Naive thymus-derived CD4-positive, alpha-beta T cell (primary cell): ENCODE measurements at places on chromosomes 12 and 14. TPM values are rescaled to one million over a fixed set of nuclear protein-coding genes. Genes with fewer than 3 reads are reported as not detected.

The SPRING1 gene
- 29.0 and 29.5 TPM in 2 replicates for total RNA-seq

The MYF6 gene
- not detected for total RNA-seq

The CD4 gene
- total RNA-seq, result 188 TPM

The CELA1 gene
- 2.1 TPM for total RNA-seq

The KLHL28 gene
- 41.4 TPM for total RNA-seq

The ABCD2 gene
- total RNA-seq, result 21.9 TPM
